ENCODE measurements at places on chromosomes 5 and 9. TPM values are rescaled to one million over a fixed set of nuclear protein-coding genes. Genes with fewer than 3 reads are reported as not detected.

Gene TRIO
- 92.0 TPM for total RNA-seq

Gene PCDH12
- total RNA-seq, result not detected

Gene CCDC152
- not detected for total RNA-seq

Gene MIER3
- 52.7 TPM for total RNA-seq

Gene PCSK5
- total RNA-seq, result 13.0 TPM

Gene GABRA1
- total RNA-seq, result not detected

Gene NMUR2
- 0.57 TPM for total RNA-seq

Gene MARVELD2
- 50.3 TPM for total RNA-seq

DNA sequence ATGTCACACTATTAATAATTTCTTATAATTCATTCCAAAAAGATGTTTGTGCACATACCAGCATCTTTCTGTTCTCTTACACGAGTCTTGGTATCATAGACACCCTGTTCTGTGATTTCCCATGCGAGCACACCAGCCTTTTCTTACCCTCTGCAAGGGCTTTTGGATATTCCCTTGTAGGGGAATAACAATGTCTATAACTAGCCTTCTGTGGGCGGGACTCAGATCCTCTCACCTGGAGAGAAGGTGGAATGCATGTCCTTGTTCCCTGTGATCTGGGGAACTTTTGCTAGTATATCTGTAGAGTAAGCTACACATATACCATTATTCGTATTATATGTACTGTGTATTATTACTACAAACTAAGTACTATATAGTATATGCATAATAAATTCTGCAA is 44.8 kb downstream of the EHMT1 start:
- H3K27me3 ChIP-seq, result no peaks in the 10 kb centered on the region
- no peaks in the 10 kb centered on the region for H3K36me3 ChIP-seq
- DNase-seq, result no peak
- no peaks in the 10 kb centered on the region for H3K4me1 ChIP-seq
- no peak overlapping the region for H3K4me3 ChIP-seq

DNA sequence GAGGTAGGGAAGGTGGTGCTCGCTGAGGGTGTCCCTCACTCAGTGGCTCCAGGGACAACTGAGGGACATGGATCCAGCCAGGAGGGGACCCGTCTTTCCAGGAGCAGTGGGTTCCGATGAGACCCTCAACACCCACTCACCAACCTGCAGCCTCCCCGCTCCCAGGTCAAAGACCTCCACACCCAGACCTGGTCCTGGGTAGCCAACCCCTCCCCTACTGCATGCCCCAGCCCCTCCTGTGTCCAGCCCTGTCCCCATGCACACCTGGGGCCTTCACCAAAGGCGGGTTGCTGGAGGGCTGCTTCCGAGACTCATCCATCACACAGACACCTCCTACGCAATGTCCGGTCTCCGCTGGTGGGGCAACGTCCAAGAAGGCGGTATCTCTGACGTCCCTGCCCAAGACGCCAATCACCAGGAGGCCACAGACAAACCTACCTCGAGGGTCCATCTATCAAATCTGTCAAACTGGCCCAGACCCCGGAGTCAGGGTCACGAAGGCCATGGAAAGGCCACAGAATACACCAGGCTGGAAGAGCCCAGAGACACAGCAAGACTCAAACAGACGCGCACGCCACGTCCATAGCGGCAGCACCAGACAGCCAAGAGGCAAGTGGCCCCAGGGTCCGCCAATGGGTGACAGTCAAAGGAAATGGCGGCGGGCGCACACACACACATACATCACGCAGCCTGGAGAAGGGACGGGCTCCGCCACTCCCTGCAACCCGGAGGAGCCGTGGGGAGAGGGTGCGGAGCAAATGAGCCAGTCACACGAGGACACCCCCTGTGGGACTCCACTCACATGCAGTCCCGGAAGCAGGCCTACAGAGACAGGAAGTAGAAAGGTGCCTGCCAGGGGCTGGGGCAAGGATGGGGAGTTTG is 10.8 kb downstream of the NACC2 start:
- H3K4me3 ChIP-seq, result no peak overlapping the region
- no peaks in the 10 kb centered on the region for H3K4me1 ChIP-seq
- no peaks in the 10 kb centered on the region for H3K27me3 ChIP-seq
- H3K36me3 ChIP-seq, result no peaks in the 10 kb centered on the region

GRCh38 chr5:124986667-124987066 is 240.2 kb upstream of the ZNF608 start:
- H3K4me3 ChIP-seq, result no peak overlapping the region
- DNase-seq, result no peak
- no peak overlapping the region for H3K27ac ChIP-seq
- H3K4me1 ChIP-seq, result peaks cover 16% of the 10 kb centered on the region
- H3K36me3 ChIP-seq, result no peaks in the 10 kb centered on the region

DNA sequence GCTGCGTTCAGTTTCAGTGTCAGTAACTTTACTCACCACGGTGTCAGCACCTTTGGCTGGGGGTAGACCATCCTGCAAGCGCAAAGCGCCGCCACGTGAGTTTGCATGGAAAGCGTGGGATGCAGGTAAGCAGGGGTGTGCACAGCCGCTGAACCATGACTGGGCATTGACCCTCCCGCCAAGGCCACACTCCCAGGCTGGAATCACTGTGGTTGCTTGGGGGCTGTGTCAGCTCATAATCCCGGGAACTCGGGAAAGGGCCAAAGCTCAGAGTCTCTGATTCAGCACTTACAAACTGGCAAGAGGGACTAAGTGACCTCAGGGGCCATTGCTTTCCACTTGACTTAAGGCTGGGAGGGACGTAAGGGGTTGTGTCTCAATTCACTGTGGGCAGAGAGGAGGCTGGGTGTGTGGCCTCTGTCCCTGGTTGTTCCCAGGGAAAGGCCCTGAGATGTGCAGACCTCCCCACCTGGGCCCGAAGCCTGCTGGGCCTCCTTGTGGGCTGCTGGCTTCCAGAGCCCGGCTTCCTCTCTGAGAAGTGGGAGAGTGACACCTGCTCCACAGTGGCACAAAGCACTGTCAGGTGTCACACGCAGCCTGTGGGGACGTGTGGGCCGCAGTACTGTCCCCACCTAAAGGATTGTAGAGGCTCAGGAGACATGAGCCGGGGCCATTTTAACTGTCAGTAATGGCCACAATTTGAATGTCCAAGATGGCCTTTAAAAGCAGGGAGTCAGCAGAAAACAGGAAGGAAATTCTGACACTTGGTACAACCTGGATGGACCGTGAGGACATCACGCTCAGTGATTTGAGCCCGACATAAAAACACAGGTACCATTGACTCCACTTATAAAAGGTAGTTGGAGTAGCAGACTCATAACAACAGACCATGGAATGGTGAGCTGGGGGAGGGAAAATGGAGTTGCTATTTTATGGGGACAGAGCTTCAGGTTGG is 16.7 kb downstream of the ABO start:
- DNase-seq, result no peak
- no peak overlapping the region for H3K4me3 ChIP-seq
- no peaks in the 10 kb centered on the region for H3K4me1 ChIP-seq
- no peaks in the 10 kb centered on the region for H3K36me3 ChIP-seq
- H3K27me3 ChIP-seq, result no peaks in the 10 kb centered on the region

GRCh38 chr9:4108754-4109465 is 191.0 kb downstream of the GLIS3 start:
- no peaks in the 10 kb centered on the region for H3K27me3 ChIP-seq
- H3K4me1 ChIP-seq, result peaks cover 28% of the 10 kb centered on the region
- no peaks in the 10 kb centered on the region for H3K36me3 ChIP-seq
